Stimulated activated CD8-positive, alpha-beta memory T cell treated with anti-CD3 and anti-CD28 coated beads, Interleukin-7, amount 100 ng/mL, for 1 hour (primary cell): ENCODE measurements at places on chromosomes 5 and 9.

- DNase-seq, result no peak
These were observed 336.8 kb downstream of the GLIS3 start for GRCh38 chr9:3962971-3963642.

GRCh38 chr5:83488271-83488670 lies 16.7 kb downstream of the VCAN start:
- no peak for DNase-seq

GRCh38 chr9:115115117-115115880 lies 2.7 kb downstream of the TNC start:
- no peak for DNase-seq

DNA sequence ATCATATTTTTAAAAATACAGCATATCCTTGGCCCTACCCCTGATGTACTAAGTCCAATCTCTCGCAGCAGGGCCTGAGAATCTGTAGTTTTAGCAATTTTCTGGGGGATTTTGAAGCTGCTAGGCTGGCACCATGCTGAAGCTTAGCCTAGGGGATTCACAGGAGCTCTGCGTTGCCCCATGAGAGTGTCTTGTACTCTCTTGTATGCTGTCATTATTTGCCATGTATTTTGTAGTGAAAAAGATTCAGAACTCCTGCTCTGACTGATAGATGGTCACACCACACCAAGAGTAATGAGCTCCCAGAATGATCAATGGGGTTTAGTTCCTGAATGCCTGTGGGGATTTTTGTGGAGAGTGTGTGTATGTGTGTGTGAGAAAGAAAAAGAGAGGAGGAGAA lies 20.7 kb upstream of the TRMT10B start:
- DNase-seq, result no peak

DNA sequence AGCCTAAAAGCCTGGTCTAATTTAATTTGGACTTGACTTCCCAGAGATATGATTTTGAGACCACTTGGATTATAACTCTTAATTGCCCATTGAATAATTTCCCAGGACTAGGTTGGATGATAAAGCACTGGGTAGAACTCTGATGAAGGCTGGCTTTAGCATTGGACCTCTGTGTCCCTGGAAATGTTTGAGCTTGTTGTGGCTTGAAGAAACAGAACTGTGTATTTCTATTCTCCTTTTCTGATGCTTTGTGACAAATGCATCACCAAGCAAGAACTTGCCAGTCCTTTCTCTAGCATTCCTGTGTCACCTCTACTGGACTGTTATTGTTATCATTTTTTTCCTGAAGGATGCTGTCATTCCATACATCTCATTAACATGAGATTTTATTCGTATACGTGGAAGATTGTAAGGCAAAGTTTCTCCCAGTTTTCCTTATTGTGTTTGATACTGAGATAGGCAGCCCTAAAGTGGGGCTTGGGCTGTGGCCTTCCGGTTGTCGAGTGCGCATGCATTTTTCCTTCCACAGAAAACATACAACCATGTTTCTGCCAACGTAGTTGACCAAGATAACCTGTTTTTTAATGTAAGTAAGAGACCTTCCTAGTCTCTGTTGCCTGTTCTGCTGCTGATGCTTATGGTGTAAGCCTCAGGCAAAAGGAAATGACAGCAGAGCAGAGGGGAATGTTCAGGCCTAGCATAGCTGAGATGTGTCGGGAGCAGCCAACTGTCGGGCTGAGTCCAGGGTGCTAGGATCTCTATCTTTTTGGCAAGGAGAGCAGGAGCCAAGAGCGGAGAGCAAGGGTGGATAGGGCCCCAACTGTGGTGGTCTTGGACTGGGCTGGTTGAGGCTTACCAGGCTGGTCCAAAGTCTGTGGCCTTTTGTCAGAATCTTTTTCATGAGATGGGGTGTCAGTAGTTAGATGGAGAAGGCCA lies 2.3 kb downstream of the NTRK2 start:
- DNase-seq, result no peak

DNA sequence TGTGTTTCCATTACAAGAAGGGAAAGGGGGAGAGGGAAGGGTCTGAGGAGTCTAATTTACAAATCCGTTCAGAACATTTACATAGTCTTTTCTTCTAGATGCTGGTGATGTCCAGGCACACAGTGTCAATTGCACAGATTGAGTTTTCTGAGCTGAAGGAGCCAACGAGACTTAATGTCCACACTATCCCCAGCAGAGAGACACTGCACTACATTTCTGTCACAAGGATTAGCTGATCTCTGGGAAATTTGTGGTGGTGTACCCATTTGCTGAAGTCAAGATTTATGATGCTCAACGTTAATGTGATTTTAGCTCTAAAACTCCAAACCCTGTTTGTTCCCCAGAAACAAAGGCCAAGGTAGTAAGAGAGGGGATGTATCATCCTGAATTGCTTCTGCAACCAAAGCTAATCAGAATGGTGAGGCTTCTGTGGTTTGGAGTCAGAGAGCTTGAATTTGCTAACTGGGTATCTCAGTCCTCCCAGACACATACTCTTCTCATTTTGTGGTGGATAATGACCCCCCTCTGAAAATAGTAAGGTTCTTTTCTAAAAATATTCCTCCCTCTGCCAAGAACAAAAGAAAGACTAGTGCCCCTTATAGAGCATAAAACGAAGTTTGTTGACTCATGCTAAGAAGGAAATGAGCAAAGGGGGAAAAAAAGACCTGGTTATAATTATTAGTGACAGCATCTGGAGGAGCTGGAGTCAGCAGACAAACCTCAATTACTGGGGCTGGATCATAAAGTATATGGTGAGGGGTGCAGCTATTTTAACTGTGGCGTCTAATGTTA lies 416.9 kb downstream of the PSAT1 start:
- DNase-seq, result no peak

DNA sequence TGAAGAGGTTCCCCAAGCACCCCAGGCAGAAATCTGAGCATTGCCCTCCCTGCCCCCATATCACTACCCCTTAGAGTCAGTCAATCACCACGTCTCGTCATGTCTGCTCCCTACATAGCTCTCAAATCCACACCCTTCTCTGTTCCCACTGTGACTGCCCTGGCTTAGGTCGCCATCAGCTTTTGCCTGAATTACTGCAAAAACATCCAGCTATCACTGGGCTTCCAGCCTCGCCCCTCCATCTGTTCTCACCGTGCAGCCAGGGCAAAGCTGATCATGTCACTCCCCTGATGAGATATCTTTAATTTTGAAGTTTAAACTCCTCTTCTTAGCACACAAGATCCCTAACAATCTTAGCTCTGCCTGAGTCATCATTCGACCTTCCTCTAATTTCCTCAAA lies 89.6 kb upstream of the TBC1D2 start:
- no peak for DNase-seq

DNA sequence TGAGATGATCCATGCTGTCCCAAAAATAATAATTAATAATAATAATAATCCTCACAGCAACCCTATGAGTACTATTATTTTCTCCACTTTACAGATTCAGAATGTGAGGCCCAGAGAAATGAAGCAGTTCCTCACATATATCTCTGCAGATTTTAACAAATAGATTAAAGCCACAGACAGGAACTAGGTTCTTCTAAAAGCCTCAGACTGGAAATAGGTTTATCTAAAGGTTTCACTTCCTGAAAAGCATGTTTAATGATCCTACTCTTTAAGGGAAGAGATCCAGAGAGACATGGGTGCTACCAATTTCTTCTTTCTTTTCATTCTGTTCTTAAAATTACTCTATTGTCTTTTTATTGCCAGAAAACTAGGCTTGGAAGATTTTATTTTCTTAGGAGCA lies 1079.4 kb upstream of the COX7C start:
- no peak for DNase-seq

DNA sequence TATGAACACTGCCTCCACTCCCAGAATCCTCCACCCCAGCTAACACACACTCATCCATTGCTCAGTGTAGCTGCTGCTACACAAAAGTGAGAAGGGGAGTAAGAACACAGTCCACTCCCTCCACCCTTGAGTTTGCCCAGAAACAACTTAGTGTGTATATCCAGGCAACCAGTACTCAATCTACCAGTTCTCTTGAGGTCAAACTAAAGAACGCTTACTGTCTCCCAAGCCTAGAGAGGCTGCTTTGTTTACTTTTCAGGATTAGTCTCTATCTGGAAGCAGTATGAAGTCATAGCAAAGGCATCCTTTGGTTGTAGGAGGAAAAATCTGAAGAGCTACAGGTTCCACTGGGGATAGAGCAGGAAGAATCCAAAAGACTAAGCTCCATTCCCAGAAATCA lies 296.3 kb downstream of the KCNN2 start:
- DNase-seq, result no peak

DNA sequence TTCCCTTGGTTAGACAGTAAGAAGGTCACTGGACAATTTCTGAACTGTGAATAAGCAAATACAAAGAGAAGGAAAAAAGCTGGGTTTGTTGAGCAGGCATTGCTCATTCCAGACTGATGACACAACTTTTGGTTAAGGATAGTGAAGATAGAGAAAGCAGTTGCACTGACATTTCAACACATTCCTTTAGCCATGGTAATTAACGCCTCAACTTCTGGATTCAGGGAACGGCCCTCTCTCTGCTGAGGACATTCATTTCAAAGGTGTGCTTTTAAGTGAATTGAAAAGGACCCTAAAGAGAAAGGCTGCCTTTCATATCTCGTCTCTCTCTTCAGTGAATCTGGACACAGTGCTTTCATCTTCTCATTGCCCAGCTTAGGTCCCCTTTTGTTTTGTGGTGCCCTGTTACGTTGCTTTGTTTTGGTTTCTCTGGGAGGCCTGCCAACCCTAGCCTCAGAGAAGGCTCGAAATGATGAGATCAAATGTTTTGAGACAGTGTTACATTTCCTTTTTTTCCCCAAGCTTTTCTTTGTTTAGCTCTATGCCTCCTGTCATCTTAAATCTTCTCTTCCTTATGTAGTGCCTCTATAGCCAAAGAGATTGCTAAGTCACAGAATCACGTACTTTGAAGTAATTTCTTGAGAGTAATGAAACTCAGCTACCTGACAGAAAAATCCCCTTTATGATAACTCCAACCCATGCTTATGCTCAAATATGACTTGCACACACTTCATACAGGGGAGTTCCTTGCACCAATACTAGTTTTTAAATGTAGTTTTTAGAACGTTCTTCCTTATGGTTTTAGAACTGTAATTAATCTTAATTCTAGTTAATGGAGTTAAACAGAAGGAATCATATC lies 94.4 kb upstream of the IFNE start:
- no peak for DNase-seq

DNA sequence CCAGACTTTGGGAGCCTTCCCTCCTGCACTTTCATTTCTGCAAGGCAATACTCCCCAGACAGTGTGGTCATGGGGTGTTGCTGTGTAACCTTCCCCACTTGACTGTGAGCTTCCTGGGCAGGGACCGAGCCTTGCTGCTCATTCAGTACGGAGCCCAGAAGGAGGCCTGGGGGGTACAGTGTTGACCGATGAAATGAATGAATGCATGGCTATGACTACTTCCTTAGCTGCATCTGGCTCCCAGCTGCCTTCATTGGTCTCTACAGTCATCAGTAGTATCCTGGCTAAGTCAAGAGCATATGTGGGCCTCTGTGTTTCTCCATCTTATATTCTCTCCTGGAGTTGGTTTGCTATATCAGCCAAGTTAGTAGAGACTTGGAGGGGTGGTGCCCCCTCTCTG lies 9.9 kb downstream of the FRMPD1 start:
- DNase-seq, result no peak

- DNase-seq, result no peak
These were observed 59.1 kb upstream of the ALDH1A1 start for GRCh38 chr9:73011956-73012355.

DNA sequence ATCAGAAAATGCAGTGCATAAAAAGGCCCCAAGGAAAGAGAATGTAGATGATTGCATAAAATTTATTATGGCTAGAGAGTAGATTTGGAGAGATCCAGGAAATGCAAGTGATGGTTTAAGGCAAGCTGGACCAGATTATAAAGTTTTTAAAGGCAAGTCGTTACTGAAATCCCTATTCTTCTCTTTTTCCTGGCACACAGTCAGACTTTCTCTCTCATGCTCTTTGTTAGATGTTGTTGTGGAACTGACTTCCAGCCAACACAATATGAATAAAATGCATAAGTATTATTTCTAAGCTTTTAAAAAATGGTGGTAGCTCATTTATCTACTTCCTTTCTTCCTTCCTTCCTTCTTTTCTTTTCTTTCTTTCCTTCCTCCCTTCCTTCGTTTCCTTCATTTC lies 1085.4 kb upstream of the CDH6 start:
- DNase-seq, result no peak

DNA sequence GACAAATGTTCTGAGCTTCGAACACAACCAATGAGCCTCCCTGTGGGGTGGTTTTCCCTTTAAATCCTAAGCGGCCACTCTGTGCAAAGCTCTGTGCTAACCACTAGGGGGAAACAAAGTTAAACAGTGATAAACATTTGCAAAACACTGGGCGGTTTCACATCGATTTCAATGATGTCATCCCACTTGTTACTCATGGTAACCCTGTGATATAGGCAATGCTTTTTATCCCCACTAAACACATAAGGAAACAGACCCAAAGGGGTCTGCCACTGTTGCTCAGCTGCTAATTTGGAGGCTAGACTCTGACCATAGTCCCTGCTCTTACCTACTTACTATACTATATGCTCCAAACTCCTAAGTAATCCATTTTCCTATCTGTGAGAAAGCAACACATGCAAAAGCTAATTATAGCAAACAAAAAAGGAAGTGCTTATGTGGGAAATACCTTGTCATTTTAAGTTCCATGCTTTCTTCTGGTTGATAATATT lies 57.3 kb downstream of the PTPN3 start:
- DNase-seq, result no peak

- DNase-seq, result no peak
These were observed 12.8 kb upstream of the TNFAIP8 start for GRCh38 chr5:119343052-119343451.

DNA sequence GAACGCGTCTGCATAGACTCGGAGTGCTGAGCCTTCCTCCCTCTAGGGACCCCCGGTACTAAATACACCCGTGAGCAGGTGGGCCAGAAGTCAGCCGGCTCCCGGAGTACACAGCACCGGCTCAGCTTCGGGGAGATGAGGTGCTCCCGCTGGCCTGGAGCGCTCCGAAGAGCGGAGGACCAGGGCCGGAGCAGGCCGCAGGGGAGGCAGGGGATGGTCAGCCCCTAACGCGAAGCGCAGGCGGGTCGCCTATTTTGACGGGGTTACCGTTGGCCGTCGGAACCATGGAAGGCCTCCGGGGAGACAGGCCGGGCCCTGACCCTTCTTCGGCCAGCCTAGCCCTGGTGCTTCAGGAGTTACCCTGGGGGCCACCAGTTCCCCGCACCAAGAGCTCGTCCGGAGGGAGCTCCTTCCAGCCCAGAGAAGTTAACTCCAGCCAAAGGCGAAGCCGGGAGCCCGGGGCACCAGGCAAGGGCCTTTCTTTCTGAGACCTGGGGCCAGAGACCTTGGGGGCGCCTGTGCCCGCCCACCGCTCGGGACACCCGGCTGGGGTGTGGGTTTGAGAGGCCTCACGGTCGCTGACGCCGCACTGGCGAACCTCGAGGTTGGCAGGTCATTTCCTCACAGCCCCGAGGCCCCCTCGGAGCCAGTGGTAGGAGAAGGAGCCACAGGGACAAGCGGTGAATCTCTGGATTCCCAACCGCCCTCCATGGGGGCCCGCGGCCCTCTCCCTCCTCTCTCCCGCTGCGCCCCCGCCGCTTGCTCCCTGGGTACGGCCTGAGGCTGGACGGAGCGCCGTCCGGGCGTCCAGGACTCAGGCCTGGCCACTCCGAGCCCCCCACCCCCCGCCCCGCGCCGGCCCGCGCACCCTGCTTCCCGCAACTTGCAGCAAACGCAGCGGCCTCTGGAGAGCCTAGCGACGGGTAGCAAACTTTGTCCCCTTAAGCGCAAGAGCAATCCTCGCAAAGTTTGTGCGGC lies 3.4 kb upstream of the IRX4 start:
- DNase-seq, result no peak
